CD8-positive, alpha-beta memory T cell (primary cell): ENCODE measurements at places on chromosomes 16 and 17.

- DNase-seq, result no peak
Observed at GRCh38 chr17:65364438-65364837, 197.0 kb downstream of the AXIN2 start.

DNA sequence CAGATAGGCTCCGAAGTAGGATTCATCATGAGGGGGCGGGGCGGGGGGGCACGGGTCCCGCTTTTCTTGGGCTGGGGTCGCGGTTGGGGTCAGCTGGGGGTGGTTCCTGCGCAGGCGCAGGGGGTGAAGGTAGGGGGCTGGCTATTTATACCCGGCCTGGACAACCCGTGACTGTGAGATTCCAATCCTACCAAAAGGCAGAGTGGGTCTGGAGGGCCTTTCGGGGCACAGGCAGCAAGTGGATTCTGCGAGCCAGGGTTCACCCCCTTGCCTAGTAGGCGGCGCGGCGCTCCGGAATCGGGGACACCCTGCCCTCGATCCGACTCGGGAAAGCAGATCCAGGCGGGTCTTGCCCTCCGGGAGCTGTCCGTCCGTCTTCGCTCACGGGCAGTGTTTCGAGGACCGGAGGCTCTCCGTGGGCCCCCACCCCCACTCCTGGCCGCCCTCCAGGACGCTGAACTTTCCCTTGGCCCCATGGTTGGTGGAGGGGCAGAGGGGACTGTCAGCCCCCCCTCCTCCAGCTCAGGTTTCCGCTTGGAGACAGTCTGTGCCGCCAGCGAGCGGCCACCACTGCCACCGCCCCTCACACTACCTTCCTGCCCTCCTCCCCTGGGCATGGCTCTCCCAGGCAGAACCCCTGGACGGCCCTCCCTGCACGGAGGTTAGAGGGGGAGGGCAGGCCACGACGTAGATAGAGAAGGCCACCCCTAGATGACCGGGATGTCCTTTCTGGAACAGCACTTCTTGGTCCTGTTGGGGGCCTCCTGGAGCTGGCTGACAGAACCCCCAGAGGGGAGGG, 634 bp downstream of the SLC2A4 start:
- DNase-seq, result peak; percentile 19

- no peak for DNase-seq
Observed at GRCh38 chr17:47878203-47879027, 17.6 kb upstream of the SP2 start.

DNA sequence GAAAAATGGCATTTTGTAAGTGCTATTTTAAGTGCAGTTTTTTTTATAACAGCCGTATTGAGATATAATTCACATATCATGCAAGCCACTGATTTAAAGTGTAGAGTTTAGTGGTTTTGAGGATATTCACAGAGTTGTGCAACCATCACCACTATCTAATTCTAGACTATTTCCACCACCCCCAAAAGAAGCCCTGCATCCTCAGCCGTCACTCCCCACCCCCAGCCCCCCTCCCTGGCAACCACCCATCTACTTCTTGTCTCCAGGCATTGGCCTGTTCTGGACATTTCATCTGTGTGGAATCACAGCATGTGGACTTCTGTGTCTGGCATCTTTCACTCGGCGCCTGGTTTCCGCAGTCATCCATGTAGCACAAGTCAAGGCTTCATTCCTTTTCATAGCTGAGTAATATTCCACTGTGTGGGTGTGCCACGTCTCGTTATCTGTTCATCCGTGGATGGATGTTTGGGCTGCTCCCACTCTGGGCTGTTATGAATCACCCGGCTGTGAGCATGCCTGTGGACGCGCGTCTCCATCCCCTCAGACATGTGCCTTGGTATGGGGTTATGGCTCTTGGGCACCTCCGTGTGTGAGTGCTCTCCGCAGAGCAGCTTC, 138.4 kb upstream of the CIBAR2 start:
- no peak for DNase-seq

GRCh38 chr16:56424404-56424764, 961 bp downstream of the AMFR start:
- no peak for DNase-seq

DNA sequence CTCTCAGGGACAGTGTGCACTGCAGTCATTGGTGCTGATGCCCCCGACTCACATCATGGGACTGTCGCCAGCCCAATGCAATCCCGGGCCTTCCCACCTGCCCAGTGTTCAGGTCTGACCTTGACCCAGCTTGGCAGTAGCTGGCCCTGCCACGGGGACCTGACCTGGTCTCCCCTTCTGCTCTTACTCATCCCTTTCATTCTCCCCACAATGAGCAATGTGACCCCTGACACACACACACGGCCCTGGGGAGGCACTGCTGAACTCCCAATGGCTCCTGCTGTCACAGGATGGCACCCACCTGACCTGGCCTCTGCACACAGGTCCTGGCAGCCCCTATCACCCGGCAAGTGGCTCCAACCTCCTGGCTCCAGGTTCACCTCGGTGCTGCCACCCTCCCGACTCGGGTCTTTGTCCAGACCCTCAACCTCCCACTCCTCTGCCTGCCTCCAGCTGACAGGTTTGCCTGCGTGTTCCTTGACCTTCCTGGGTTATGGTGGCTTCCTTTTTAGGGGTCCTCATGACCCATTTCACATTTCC, 6.6 kb downstream of the CD300C start:
- no peak for DNase-seq

- DNase-seq, result no peak
Observed at GRCh38 chr16:16029431-16030011, 80.1 kb downstream of the ABCC1 start.

DNA sequence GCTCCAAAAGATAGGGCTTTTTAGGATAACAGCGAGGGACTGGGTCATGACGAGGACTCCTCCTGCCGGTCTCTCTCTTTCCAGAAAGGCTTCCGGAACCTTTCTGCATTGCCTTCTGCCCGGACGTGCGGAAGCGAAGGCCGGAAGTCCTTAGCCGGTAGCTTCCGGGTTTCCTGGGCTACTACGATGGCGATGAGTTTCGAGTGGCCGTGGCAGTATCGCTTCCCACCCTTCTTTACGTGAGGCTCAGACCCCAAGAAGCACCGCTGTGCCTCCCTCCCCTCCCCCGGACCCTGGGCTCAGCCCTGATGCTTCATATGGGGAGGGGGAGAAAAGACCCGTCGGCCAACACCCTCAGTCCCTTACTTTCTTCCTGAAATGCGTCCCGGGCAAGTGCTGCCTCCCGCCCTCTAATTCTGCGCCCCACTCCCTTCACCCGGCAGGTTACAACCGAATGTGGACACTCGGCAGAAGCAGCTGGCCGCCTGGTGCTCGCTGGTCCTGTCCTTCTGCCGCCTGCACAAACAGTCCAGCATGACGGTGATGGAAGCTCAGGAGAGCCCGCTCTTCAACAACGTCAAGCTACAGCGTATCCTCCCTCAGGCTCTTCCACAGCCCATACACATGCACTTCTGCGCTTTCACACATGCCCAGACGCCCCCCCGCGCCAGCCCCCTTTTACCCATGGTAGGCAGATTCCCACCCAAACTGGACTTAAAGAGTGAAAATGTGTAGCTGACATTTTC, at the start of gene VPS25:
VPS25 (plus strand) TSS at position 160 of the 746 bp plus-strand sequence; CDS start at position 187, 27 bp downstream.
- peak; percentile 65 for DNase-seq

DNA sequence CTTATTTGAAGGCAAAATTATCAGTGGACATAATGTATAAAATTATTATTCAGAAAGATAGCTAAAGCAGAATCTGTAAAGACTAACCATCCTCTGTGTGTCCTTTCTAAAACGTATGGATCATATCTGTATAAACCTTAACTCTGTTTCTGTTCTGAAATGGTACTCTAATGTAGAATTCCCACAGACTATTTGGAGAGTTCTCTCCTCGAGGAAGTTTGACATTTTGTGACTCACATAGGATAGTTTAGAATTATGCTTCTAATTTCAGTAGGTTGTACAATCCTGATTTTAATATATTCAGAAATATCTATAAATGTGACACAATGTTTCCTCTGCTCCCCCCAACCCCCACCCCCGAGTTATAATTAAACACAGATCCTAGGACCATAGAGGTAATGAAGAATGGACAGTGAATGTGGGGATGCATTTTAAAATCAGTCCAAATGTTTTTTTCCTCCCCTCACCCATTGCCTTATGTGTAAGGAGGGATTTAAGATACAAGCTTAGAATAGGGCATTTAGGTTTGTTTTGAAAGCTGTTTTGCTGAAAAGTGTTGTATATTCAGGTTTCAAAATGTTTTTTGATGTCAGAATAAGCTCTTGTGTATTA, 66.8 kb downstream of the BCAS3 start:
- DNase-seq, result no peak

DNA sequence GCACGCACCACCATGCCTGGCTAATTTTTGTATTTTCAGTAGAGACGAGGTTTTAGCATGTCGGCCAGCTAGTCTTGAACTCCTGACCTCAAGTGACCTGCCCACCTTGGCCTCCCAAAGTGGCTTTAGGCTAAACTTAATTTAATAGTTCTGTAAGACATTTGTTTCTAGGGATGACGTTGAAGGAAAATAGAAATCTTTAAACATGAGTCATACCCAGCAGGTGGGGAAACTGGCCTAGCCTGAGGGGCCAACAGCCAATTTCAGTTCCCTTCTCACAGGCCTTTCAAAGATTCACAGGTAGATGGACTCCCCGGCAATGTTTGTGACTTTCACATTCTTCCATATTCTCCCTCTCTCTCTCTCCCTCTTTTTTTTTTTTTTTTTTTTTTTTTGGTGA, 18.1 kb upstream of the ITPRIPL2 start:
- DNase-seq, result no peak

- DNase-seq, result no peak
Observed at GRCh38 chr17:73874008-73874720, 229.9 kb upstream of the SDK2 start.

DNA sequence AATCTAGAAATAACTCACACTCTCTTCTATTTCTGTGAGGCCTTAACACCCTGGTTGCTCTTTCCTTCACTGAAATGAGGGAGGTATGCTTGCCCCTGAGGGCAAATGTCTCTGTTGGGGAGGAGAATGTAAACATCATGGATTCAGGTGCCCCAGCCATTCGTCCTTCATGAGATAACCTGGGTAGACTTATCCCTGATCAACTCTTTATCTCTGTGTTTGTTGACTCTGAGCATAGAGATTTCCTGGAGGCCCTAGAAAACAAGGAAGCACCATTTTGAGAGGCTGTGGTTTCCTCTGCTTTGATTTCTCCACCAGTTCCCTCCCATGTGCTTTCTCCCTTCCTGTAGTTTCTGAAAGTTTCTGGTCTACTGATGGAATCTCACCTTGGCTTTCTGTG, 77.3 kb downstream of the PHKB start:
- no peak for DNase-seq

- no peak for DNase-seq
Observed at GRCh38 chr17:9538626-9539025, 37.0 kb downstream of the STX8 start.

- DNase-seq, result no peak
Observed at GRCh38 chr17:36687736-36688135, 86.4 kb downstream of the MRM1 start.
